ENCODE measurements at places on chromosomes 13 and 19.

DNA sequence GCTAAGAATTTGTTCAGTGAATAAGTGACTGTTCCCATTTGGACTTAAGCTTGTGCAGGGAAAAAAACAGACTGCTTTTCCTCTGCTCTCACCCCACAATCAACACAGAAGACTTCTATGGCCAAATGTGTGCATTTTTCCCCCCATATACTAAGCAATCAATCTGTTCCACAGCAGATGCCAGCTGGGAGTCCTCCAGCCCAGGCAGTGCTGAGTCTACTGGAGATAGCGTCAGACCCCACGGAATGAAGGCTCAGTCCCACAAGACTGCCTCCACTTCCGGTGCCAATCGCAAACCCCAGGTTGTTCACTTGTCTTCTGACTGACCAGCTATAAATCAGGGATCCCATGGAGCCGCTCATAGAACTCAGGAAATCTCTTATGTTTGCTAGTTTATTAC, 69.5 kb upstream of the ANKRD10 start:
- DNase-seq: no peak

DNA sequence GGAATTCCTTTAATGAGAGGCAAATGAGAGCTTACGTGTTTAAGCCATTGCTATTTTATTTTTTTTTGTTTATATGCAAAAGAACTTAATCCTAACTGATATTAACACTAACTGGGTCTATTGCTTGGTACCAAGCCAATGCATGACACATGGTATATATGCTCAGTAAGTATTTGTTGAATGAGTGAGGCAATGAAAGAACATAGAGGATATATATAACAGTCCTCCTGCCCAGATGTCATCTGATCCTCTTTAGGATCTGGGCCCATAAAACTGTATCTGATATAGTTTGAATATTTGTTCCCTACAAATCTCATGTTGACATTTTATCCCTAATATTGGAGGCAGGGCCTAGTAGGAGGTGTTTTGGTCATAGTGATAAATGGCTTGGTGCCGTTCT, 13.0 kb upstream of the ALOX5AP start:
- DNase-seq: no peak

- DNase-seq: no peak
Measured at GRCh38 chr13:30735025-30735871, at the start of gene ALOX5AP. Gene ALOX5AP, plus strand, starts transcription at chr13:30735543. Its CDS starts 63 bp downstream, at chr13:30735606.

- no peak for DNase-seq
Measured at GRCh38 chr19:51552996-51553725, 17.9 kb upstream of the ZNF175 start.

DNA sequence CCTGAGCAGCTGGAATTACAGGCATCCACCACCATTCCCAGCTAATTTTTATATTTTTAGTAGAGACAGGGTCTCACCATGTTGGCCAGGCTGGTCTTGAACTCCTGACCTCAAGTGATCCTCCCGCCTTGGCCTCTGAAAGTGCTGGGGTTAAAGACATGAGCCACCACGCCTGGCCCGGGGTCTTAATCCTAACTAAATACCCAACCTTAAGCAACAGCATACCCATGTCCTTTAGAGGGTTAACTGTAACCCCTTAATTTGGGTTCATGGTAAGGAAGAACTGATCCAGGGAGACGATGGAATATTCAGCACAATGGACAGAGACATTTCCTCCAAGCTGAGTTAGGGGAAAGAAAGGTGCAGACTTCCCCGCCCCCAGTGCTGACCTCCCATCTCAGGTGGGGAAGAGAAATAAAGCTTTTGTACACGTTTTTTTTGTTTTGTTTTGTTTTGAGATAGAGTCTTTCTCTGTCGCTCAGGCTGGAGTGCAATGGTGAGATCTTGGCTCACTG, 8.7 kb upstream of the GALP start:
- no peak for DNase-seq

GRCh38 chr19:31214997-31215396, 134.2 kb downstream of the TSHZ3 start:
- DNase-seq: no peak

DNA sequence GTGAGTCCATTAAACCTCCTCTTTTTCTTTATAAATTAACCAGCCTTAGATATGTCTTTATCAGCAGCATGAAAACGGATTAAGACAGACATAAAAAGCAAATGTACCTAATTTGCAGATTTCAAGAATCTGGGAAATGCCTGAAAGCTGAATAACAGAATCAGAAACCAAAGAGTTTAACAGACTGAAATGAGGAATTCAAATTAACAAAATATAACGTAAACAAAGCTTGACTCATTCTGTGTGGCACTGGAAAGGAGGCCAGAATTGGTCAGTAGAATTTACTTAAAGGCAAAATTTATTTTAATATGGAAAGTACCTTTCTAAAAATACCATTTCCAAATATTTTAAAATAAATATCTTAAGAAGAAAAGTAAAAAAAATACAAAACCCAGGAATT, 540.6 kb upstream of the HTR2A start:
- DNase-seq: no peak

- no peak for DNase-seq
Measured at GRCh38 chr13:36998624-36999041, 507 bp downstream of the ALG5 start.

- no peak for DNase-seq
Measured at GRCh38 chr19:31517224-31518180, 168.3 kb upstream of the TSHZ3 start.
